ENCODE measurements at places on chromosomes 7 and 10.

GRCh38 chr10:102324061-102324460 is 71.4 kb upstream of the NFKB2 start:
- no peak for DNase-seq

DNA sequence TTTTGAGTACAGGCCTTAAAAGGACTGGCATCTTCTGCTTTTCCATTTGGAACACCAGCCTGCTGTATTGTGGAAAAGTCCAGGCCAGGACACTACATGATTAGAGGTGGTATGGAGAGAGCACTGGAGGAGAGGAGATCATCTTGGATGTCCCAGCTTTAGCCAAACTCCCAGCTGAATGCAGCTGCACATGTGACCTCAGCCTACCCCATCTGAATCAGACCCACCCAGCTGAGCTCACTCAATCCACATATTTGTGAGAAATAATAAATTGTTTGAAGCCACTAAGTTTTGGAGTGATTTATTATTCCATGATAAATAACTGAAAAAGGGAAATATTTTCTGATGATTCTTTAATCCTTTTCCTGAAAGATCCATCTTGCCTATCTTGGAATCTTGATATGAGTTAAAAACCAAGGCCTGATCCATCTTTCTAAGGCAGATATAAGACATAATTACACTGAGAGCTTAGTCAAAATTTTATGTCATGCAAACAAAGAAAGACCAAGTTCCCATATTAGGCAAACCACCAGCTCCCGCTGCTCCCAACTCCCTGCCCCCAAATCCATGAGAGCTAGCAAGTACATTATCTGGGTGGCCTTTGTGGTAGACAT is 55.1 kb upstream of the TRIL start:
- no peak for DNase-seq

GRCh38 chr7:129855234-129855673 is 97.5 kb downstream of the UBE2H start:
- DNase-seq, result no peak

DNA sequence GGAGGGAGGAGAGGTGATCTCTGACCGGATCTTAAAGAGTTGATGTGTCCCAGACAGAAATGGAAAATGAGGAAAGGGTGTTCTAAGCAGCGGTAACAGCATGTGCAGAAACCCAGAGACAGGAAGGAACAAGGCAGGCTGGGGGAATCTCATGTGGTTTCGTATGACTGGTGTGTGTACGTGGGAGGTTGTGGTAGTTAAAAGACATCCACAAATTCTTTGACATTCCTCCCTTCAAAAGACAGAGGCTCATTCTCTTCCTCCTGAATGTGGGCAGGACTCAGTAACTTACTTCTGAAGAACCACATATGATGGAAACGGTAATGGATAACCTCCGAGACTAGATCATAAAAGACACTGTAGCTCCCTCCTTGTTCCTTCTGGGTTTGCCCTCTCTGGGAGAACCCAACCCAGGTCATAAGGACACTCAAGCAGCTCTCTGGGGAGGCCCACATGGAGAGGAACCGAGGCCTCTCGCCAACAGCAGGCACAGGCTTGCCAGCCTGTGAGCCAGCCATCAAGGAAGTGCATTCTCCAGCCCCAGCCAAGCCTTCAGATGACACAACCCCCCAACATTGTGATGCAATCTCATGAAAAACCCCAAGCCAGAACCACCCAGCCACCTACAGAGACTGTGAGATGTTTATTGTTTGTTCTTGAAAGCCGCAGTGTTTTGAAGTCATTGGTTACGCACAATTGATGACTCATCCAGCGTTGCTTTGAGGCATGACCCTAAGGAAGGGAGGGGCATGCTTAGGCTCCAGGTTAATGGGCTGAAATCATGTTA is 116.0 kb downstream of the SLIT1 start:
- DNase-seq, result no peak

- DNase-seq, result no peak
These were observed 51.2 kb upstream of the SORCS3 start for GRCh38 chr10:104589871-104590270.

- no peak for DNase-seq
These were observed 67.7 kb downstream of the HK1 start for GRCh38 chr10:69345890-69346474.

GRCh38 chr10:51074238-51075028 is at the start of gene PRKG1:
Gene PRKG1 (plus strand): TSS chr10:51074487.
- DNase-seq, result peak; percentile 88

GRCh38 chr10:120111628-120112027 is 219.1 kb downstream of the SEC23IP start:
- no peak for DNase-seq

DNA sequence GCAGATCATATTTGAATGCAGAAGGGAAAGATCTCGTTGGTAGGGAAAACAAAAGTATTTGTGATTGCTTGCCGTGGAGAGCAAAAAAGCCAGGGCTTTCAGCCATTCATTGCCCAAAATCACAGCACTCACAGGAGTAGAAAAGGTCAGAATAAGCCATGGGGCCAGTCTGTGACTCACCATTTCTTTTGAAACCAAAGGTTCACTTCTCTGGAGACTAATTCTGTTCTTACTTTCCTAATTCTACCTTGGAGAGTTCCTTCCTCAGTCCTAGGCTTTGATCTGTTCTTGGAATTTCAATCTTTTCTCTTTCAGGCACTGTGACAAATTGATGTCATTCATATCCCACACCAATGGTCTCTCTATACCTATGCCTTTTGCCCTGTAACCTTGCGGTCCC is 54.1 kb upstream of the FAM180A start:
- no peak for DNase-seq

- DNase-seq, result no peak
These were observed 14.7 kb upstream of the ADAM12 start for GRCh38 chr10:126402721-126403695.

- DNase-seq, result no peak
These were observed 13.3 kb downstream of the PRSS2 start for GRCh38 chr7:142784096-142784495.

DNA sequence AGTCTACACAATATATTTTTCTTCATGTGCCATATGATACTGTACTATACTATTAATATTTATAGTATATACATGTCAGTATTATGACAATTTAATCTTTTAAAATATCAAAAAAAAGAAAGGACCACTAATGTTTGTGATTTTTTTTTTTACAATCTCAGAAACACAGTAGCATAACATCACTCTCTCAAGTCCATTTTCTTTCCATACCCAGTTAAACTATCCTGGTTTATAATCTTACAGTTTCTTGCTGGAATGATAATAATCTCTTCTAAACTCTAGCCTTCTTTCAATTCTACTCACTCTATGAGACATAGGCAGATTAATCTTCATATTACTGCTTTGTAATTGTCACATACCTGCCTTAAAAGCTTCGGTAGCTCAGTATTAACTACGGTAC is 8.9 kb upstream of the PHYHIPL start:
- no peak for DNase-seq

DNA sequence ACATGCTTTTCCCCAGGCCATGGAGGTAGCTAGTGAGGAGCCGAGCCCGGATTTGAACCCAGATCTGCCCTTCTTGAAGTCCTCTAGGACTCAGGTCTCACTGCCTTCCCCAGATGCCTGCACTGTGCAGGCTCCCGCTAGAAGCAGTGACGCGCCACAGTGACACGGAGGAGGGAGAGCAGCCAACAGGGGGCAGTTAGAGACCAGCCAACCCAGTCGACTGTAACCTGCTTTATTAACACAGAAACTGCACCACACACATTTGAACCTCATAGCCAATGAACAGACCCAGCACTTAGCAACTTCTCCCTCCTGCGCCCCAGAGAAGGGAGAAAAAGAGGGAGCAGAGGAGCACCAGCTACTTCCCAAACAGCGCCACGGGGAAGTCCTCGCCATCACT is 27.4 kb downstream of the PILRA start:
- DNase-seq, result no peak

GRCh38 chr10:81108516-81109199 is 571.0 kb downstream of the SH2D4B start:
- no peak for DNase-seq

Data from tibial artery (tissue), 4 donors.